Stimulated activated CD4-positive, alpha-beta T cell treated with anti-CD3 and anti-CD28 coated beads, Interleukin-4, amount 100 ng/mL, for 4 hours (primary cell): ENCODE measurements at places on chromosomes 3 and 15.

GRCh38 chr15:42356851-42357250 lies 2.5 kb upstream of the CAPN3 start:
- DNase-seq = no peak

GRCh38 chr3:34837848-34838741 lies 801.2 kb upstream of the ARPP21 start:
- DNase-seq = no peak

DNA sequence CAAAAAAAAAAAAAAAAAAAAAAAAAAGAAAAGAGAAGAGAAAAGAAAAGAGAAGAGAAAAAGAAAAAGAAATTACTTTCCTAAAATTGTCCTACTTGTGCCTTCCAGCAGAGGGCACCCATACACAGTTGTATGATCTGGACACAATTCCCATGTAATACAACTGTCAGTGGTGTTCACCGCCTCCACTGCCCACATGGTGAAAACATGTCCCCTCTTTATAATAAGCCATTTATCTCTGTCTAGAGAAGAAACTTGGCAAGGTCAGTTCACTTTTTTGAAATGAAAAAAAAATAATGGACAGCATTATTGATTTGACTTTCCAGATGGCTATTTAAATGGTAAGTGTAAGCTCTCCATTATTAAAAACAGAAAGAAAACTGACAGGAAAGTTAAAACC lies 459.4 kb downstream of the GBE1 start:
- DNase-seq = no peak

DNA sequence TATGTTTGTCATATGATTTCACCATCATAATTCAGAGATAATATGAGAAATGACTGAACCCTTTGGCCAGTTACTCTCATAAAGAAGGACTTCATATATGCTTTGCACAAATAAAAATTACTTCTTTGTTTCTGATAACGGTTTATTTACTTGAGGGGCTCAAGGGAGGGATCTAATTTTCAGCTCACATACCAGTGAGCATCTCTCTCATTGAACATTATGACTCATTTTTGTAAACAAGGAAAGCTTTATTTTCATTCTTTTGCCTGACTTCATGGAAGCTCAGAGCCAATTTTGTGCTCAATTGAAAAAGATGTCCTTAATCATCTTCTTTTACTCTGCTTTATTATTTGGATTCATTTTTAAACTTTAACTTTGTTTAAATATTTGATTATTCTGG lies 5.8 kb downstream of the NLGN1 start:
- DNase-seq = no peak

DNA sequence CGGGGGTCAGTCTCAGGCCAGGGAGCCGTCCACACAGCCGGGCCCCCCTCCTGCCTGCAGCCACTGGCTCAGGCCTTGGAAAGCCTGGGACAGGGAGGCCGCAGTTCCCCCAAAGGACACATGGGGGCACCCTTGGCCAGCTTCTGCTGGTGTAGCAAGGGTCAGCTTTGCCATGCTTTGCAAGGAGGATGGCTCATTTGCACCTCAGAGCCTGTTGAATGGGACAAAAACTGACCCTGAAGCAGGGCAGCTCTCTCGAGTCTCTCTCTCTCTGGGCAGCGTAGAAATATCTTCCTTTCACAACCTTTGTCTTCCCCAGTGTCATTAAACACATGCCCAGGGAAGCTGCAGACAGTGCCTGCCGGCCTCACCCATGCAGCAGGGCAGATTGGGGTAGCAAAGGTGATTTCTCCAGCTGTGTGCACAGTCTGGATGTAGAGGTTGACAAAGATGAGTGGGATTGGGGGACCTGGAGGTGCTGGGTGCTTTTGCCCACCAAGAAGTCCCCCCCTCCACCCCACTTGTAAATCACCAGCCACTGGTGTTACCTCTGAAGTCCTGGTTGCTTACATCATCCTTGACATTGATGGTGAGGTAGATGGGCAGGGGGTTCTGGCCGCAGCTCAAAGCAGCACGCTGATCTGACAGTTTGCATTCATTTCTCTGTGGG lies 17.4 kb upstream of the EHD4 start:
- peak; percentile 73 for DNase-seq

DNA sequence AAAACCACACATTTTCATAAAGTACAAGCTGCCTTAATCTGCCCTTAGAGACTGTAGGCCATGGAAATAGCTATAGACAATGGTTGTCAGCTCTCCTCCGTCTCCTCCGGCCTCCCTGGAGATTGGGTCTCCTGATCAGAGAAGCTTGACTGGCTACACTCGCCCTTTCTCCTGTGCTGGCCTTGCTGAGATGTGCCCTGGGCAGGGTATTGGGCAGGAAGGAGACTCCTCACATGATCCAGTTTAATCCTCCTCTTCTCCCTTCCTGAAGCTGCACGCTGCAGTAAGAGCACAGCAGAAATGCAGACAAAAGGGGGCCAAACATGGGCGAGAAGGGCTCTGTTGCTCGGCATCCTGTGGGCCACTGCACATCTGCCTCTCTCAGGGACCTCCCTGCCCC lies at the start of gene SLC24A5:
TSS of gene SLC24A5 (plus strand) at position 246 of the 400 bp plus-strand sequence. CDS start at position 301, 55 bp downstream.
- DNase-seq = no peak

GRCh38 chr15:26929588-26929987 lies 41.4 kb upstream of the GABRG3 start:
- no peak for DNase-seq

- no peak for DNase-seq
These were observed 12.3 kb upstream of the DGKG start for GRCh38 chr3:186374376-186374775.

DNA sequence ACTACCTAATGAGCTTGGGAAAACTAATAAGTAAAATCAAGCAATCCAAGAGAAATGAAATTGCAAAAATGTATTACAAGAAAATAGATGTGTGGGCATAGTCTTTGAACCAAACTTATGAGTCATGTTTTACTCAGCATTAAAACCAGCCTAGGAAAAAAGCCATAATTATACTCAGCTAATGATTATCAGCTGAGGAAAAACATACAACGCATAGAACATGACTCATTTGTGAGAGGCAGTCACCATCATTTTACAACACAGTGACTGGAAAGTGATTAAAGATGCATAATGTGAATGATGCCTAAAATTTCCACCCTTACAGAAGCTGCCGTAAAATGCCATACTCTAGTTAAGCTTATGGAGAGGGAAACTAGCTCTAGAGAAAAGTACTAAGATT lies 238.0 kb upstream of the EOMES start:
- no peak for DNase-seq

- DNase-seq = peak; percentile 19
These were observed 176.9 kb upstream of the LMCD1 start for GRCh38 chr3:8324747-8325146.

GRCh38 chr3:89908711-89909213 lies 801.3 kb downstream of the EPHA3 start:
- DNase-seq = no peak

DNA sequence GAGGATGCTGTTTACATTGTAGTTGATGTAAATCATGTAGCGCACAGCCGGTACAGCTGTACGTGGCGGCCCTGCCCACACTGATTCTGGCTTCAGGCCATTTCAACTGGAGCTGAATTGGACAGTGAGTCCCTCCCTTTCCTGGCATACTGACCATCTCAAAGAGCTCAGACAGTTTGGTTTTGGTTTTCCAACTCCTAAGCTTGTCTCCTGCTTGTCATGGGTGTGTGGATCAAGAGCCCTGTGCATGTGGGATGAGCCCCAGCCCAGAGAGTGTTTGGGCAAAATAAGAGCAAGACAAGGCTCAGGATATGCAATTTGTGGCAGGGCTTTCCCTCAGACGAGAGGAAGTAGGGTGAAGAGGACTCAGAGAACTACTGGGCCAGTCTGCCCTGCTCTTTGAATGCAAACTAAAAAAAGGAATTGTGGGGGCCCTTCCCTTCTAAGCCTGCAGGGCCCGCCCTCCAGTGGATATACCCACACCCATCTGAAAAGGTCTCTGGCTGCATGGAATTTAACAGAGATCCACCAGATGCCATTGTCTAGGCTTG lies 13.3 kb downstream of the ITGA11 start:
- no peak for DNase-seq

DNA sequence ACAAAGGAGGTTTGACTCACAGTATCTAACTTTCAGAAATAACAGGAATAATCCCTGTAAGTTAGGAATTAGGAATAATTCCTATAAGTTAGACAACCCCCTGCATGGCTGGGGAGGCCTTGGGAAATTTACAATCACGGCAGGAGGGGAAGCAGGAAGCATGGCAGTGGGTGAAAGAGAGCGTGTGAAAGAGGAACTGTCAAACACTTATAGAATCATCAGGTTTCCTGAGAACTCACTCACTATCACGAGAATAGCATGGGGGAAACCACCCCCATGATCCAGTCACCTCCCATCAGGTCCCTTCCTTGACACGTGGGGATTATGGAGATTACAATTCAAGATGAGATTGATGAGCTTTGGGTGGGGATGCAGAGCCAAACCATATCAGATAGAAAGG lies 385.5 kb downstream of the IL20RB start:
- no peak for DNase-seq

- peak; percentile 77 for DNase-seq
These were observed at the start of the genes PEX11A and WDR93 for GRCh38 chr15:89690276-89691218. Gene PEX11A, minus strand, starts transcription at chr15:89690754. Its CDS starts 122 bp downstream, at chr15:89690632. Gene WDR93, plus strand, starts transcription at chr15:89690811. Its CDS starts 10,936 bp downstream, at chr15:89701747.
